Mucosa of descending colon (tissue), 3 donors: ENCODE measurements at places on chromosomes 1 and 21. TPM values are rescaled to one million over a fixed set of nuclear protein-coding genes. Genes with fewer than 3 reads are reported as not detected.

RHCE gene
- 0.39 TPM for total RNA-seq

PPIH gene
- 47.7 TPM for total RNA-seq

ABCG1 gene
- total RNA-seq = 44.4 TPM

TRIM46 gene
- total RNA-seq = 0.76 TPM

RGS18 gene
- 0.75 TPM for total RNA-seq

SLC16A4 gene
- 4.4 TPM for total RNA-seq

CRYBG2 gene
- total RNA-seq = 19.4 TPM

PLEKHM2 gene
- 36.2 TPM for total RNA-seq

SLC45A1 gene
- total RNA-seq = 0.55 TPM

SMPDL3B gene
- 45.4 TPM for total RNA-seq

NPR1 gene
- total RNA-seq = 6.0 TPM

NTMT2 gene
- total RNA-seq = not detected

TOR3A gene
- 22.8 TPM for total RNA-seq

MSH4 gene
- 0.35 TPM for total RNA-seq

SLC2A5 gene
- 7.8 TPM for total RNA-seq

NSL1 gene
- total RNA-seq = 20.4 TPM

FAM151A gene
- total RNA-seq = 19.2 TPM

JUN gene
- 303 TPM for total RNA-seq

FAM110D gene
- total RNA-seq = 1.5 TPM

HSF2BP gene
- 0.32 TPM for total RNA-seq

WDR77 gene
- total RNA-seq = 23.4 TPM

DCST2 gene
- 3.3 TPM for total RNA-seq

CCT3 gene
- 117 TPM for total RNA-seq

SV2A gene
- total RNA-seq = 7.6 TPM

C1orf216 gene
- 23.1 TPM for total RNA-seq

TMEM269 gene
- total RNA-seq = not detected

OR2G6 gene
- total RNA-seq = not detected

LMOD1 gene
- 442 TPM for total RNA-seq

CLSTN1 gene
- 275 TPM for total RNA-seq

STUM gene
- total RNA-seq = 18.4 TPM

INSRR gene
- 0.09 TPM for total RNA-seq

ANGPTL7 gene
- total RNA-seq = not detected

URB1 gene
- 13.5 TPM for total RNA-seq

TSHB gene
- not detected for total RNA-seq

DUSP12 gene
- total RNA-seq = 14.3 TPM

CYP4X1 gene
- 1.2 TPM for total RNA-seq

NOS1AP gene
- 14.3 TPM for total RNA-seq

CACHD1 gene
- total RNA-seq = 2.7 TPM

ZNF692 gene
- total RNA-seq = 43.6 TPM

DDR2 gene
- 13.3 TPM for total RNA-seq

ANKRD34A gene
- total RNA-seq = 0.41 TPM

RORC gene
- total RNA-seq = 29.5 TPM

PARK7 gene
- total RNA-seq = 135 TPM

FMO1 gene
- total RNA-seq = not detected

KCNE1 gene
- 0.55 TPM for total RNA-seq
